Stimulated activated CD8-positive, alpha-beta memory T cell treated with anti-CD3 and anti-CD28 coated beads, Interleukin-15, amount 100 ng/mL, for 24 hours (primary cell): ENCODE measurements at places on chromosomes 1 and 21.
A peak's percentile ranks its signal among the peaks of the same experiment; 100 is the strongest.

DNA sequence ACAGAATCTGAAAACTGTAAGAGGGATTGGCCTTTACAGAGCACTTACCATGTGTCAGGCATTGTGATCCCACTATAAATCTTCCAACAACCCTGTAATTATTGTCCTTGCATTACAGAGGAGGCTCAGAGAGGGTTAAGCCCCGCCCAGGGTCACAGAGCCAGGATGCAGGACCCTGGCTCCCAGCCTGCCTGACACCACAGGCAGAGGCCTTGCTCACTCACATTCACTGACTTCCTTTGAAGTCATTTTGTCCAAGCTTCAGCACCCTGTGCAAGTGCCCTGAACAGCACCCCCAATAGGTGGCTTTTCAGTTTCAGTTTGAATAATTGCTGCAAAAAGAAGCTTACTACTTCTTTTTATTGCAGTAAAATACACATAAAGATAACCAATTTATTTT lies 256.8 kb upstream of the NFIA start:
- no peak for DNase-seq

- DNase-seq, result no peak
These were observed 479.8 kb upstream of the VAMP3 start for GRCh38 chr1:7290971-7291970.

DNA sequence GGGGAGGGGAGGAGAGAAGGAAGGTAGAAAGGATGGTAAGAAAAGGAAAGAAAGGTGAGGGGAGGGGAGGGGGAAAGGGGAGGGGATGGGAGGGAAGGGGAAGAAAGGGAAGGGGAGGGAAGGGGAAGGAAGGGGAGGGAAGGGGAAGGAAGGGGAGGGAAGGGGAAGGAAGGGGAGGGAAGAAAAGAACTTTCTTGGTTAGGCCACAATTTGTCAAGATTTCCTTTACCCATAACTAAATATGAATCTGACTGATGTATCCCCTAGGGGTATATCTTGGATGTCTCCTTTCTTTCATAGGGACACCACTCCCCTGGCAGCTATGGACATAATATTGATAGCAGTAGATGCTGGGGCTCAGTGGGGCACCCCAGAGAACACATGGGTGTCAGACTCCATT lies 54.4 kb upstream of the PRELP start:
- no peak for DNase-seq

- DNase-seq, result no peak
These were observed 65.9 kb downstream of the KCNAB2 start for GRCh38 chr1:6111571-6111970.

DNA sequence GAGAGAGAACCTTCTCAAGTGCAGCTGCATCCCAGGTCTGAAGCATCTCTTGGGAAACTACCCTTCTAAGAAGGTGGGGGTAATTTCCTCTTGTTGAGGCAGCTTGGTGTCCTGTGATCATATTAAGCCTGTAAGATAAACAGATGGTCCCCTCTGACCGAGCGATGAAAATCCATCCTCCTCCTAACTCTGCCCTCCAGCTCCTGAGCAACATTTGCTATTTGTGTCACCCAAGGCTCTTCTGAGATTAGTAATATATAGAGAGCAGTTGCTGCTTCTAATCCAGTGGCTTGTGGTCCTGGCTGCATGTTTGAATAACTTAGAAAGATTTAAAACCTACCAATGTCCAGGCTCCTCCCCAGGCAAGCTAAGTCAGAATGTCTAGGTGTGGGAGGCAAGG lies 123.7 kb downstream of the DISC1 start:
- no peak for DNase-seq

GRCh38 chr1:9843576-9843945 lies 19.8 kb upstream of the CLSTN1 start:
- DNase-seq, result no peak

GRCh38 chr1:1157033-1157365 lies 16.7 kb upstream of the TTLL10 start:
- DNase-seq, result no peak

GRCh38 chr1:178485541-178485981 lies 11.2 kb downstream of the CLEC20A start:
- no peak for DNase-seq

DNA sequence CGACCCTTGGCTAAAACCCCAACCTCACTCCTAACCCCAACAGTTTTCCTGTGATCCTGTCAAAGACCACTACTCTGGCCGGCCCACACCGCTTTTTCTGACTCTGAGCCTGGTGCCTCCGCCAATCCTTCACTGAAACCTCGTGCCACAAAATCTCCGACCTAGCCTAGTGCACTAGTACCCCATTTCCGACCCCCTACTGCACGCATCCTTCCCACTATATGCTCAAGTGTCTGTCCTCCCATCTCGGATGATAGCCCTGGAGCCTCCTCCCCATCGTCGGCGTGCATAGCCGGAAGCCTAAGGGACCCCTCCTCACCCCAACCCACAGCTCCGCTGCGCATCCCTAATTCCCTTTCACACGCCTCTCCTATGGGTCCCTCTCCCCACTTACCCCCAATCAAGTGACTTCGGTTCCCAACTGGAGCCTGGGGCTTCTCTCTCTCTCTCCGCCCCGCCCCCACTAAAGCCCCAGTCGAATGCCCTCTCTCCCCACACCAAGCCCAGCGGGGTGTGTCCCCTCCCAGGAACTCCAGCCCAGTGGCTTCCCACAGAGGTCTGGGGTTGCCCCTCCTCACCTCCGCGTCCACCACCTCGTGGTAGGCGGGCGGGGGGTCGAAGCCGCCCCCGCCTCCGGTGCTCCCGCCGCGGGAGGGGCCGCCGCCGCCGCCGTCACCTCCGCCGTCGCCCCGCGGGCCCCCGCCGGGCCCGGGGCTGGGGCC lies 791 bp downstream of the USP24 start:
- peak; percentile 8 for DNase-seq

DNA sequence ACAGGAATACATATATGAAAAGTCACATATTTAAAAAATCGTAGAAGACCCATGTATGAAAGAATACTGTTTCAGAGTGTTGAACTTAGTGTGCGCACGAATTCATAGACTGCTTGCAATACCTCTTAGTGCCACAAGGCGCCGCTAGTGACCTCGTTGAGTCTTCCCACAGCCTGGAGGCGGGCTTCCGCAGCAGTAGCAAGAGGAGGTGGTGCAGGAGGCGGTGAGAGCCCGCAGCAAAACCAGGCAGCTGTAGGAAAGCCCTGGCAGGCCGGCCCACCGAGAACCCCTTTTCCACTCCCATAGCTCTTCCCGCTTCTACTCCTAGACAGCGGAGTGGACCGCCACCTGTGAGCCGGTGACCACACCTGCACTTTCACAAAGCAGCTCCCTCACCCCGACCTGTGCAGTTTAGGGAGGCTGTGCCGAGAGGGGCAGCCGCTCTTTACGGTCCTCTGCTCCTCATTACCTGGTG lies 23.5 kb downstream of the MTARC1 start:
- peak; percentile 40 for DNase-seq

DNA sequence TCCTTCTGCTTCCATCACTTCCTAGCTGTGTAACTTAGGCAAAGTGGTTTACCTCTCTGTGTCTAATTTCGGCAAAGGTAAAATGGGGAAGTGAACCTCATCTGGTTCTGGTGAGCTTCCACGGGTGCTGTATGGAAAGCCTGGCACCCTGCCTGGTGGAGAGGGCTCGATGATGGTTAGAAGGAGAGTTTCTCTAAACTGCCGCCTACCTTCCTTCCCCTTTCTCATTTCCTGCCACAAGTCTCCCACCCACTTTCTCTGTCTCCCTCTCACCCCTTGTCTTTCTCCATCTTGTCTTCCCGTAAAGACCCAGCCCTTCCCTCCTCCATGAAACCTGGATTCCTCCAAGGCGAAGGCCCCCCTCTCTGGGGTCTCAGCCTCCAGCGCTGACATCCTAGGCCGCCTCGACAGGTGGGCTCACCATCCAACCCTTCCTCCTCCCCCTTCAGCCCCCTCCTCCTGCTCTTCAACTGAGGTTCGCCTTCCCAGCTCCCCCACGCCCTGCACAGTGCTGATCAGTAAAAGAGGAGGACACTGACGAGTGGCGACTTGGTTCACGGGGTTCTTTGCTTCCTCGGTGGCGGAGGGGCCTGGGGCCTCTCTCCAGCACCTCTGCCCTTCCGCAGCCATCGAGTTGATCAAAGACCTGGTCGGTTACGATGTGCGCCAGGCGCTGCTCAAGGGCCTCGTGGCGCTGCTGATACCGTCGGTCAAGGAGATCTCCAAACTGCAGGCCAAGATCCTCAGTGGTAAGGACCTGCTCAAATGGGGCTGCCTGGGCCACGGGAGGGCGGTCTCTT lies 7.3 kb downstream of the RNU5D-1 start:
- DNase-seq, result no peak

- no peak for DNase-seq
These were observed 31.0 kb downstream of the TGFBR3 start for GRCh38 chr1:91854852-91855534.

- DNase-seq, result no peak
These were observed 153.5 kb upstream of the SOD1 start for GRCh38 chr21:31505975-31506374.

GRCh38 chr1:59819566-59820438 lies 5.1 kb downstream of the HOOK1 start:
- no peak for DNase-seq

GRCh38 chr1:6121021-6121421 lies 59.1 kb downstream of the CHD5 start:
- DNase-seq, result no peak

GRCh38 chr1:192167011-192167410 lies 8.7 kb downstream of the RGS18 start:
- DNase-seq, result no peak

DNA sequence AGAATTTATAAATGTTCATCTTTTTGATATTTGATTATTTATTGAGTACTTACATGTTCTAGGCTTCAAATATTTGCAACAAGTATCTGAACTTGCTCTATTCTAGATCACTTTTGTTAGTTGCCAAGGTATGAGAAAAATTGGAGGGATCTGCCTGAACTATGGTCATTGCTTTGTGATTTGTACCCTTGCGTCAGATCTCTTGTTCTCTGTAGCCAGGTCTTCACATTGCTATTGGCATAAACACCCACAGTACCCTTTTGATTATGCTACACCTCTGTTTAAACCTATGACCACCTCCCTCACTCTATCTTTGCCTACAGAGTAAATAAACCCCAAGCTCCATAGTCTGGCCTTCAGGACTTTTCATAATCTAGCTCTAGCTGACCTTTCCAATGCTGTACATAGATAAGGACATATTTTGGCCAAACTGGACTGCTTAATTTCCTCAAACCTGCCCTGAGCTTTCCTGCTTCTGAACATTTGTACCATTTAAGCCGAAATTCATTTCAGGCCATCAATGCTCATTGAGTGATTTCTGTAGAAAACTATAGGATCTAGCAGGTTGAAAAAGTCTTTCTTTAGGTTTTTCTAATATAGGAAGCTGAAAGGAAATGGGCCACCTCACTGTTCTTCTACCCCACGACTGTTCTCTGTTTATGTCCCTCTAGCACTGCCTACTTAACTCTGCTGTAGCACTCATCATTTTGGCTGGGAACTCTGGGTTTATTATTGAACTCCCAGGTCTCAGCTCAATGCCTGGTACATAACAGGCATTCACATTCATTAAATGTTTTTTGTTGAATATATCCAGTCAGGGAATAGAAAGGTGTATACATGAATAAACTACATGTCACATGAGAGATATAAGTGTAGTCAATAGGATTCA lies 84.9 kb downstream of the PPP1R12B start:
- no peak for DNase-seq

DNA sequence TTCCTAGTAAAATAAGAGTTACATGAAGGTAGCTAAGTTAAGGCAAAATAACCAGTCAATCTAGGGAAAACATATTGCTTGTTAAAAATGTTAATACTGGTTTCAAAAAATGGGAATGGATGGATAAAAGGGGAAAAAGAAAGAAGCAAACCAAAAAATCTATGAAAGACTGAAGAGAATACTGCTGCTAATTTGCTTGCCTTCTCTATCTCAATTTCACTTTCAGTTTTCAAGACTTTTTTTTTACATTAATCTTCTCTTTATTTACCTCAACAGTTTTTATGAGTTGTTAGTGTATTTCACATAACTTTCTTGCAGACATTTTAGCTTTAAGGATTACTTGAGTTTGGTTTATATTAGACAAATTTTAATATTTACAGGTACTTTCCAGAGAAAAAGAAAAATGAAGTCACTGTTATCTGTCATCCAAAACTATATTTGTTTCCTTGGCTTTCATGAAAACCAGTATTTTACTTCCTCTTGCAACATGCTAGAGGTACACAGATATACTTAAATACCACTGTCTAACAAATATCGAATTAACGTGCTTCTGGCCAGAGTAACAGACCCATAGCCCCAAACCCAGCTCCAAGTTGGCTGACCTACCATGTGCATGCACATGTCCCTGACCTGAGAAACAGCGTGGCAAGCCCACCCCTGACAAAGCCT lies 70.7 kb downstream of the COL24A1 start:
- DNase-seq, result no peak

GRCh38 chr1:17017435-17017834 lies 5.7 kb upstream of the ATP13A2 start:
- DNase-seq, result no peak

GRCh38 chr21:27582948-27583430 lies 616.1 kb upstream of the ADAMTS5 start:
- DNase-seq, result no peak

- DNase-seq, result no peak
These were observed 393.1 kb downstream of the BRINP3 start for GRCh38 chr1:190084552-190084951.
